ENCODE measurements at places on chromosomes 6 and 20.
A peak's percentile ranks its signal among the peaks of the same experiment; 100 is the strongest.

GRCh38 chr6:148240861-148241477 lies 101.7 kb upstream of the SASH1 start:
- no peak for DNase-seq

- DNase-seq, result no peak
These were observed 200.1 kb downstream of the BMP7 start for GRCh38 chr20:57066126-57066900.

- DNase-seq, result no peak
These were observed 194.9 kb downstream of the GPX5 start for GRCh38 chr6:28720357-28721231.

DNA sequence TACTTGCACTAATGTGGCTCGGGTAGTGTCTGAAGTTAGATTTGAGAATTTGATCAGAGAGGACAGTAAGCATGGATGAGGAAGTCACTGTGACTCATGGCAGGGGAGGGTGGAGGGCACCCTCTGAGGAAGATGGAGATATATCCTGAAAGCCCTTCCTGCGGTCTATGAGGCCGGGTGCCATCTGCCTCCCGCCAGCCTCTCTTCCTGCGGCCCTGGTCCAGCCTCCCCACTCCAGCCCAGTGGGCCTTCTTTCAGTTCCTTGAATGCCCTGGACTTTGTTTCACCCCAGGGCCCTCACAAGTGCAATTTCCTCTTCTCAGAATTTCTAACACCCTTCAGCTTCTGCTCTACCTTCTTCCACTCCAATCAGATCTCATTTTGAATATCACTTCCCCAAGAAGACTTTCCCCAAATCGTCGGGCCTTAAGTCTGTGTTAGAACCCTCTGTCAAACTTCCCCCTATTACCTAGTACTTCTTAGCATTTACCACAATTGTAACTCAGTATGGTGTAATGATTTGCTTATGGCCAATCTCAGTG lies 20.2 kb upstream of the TNFAIP3 start:
- peak; percentile 45 for DNase-seq

GRCh38 chr6:164166996-164167395 lies 752.5 kb downstream of the QKI start:
- DNase-seq, result no peak

DNA sequence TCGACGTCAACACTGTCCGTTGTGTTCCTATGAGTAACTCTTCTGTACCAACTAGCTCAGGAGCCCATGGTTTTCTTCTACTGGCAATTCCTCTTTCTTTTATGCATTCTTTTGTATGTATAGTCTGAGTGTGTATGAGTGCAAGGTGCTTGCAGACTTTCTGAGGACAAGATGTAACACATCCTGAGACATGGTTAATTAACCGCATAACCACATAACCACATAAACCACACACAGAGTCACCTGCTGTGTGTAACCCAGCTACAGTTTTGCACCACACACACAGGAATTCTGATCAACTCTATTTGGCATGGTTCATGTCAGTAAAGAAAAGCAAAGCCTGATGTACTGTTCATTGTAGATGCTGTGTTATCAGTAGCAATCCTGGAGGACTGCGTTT lies 98.6 kb downstream of the DACT2 start:
- DNase-seq, result no peak

DNA sequence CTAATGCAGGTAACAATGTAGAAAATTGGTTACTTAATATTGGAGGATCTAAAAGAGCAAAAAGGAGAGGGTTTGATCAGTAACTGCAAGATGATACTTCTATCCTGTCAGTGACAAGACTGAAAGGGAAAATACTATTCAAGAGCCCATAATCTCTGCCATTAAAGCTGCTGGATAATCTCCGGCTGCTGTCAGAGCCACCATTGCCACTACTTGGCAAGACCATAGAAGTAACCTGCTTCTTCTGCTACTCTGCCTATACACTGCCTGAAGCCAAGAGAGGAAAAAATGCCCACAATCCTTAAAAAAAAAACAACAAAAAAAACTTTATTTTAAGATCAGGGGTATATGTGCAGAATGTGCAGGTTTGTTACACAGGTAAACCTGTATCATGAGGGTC lies 386.5 kb upstream of the ID4 start:
- no peak for DNase-seq

DNA sequence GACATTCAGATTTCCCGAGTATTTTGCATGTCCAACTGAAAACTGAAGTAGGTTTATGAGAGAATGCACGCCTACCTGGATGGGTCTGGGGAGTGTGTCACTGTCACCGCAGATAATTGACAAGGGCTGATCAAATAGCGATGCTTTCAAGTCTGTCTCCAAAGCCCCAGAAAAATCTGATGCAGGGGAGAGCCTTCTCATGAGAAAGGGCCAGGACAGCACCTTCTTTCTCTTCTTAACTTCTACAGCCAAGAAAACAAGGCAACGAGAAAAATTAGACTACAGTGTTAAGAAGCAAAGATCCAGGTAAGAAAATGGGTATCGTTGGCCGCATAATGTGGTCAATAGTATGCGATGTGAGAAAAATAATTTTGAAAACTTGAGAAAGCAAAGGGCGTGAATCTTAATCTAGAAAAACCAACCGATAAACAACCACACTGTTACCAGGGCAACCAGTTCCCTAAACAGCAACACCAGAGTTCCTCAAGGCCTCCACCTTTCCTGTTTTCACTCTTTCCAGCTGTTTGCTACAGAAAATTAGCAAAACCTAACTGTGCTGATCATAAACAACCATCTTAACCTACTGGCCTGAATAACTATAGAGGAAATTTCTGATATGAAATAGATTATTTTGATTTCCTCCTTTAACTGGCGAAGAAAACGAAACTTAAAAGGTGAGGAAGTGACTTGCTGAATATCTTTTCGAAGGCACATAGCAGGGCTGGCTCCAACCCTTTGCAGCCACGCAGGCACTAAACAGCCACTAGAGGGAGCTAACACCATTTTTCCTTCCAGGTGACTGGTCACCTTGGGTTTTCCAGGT lies 2.6 kb downstream of the TAGAP start:
- peak; percentile 94 for DNase-seq

- DNase-seq, result peak; percentile 10
These were observed 79.0 kb upstream of the RGS17 start for GRCh38 chr6:153210083-153210482.

DNA sequence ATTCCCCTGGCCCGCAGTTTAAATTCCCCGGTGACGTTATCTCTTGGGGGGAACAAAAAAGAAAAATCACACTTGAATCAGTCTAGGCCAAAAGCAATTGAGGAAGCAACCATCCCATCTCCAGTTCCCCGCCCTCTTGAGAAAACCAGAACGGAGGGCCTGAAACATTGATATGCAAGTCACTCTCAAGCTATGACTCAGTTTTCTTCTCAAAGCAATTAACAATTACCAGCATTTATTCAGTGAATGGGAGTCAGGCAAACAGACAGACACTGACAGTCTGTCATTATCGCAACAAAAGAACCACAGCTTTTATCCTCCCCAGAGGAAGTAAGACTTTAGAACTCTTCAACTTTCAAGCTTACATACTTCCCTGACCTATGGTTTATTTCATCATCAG lies 100.9 kb downstream of the OPRM1 start:
- DNase-seq, result peak; percentile 21

- DNase-seq, result no peak
These were observed 184.9 kb upstream of the TENT5A start for GRCh38 chr6:81937296-81937937.

DNA sequence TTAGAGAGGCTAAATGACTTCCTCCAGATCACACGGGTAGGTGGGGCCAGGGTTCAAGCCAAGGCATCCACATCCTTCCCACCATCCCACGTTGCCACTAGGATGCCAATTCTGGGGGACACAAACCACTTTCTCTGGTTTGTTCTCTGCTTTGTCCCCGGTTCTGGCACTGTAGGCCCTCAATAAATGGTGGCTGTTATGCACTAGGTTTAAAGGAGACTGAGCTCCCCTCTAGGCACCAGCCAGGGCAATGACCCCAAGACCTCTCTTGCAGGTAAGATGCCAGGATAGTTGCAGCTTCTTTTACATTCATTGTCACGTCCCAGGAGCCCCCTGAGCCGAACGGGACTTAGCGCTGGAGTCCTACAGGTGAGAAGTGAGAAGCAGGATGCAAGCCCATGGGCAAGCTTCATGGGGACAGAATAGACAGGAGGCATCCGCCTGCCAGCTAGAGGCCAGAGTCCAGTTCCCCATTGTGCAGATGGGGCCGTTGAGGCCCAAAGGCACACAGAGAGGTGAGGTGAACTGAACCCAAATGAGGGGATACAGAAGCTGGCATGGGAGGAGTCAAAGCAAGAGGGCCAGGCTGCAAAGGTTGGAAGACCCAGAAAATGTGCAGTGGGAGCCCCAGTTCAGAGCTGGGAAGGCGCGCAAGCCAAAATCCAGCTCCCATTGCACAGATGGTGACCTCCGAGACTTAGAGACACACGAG lies 677 bp downstream of the PXMP4 start:
- DNase-seq, result no peak

GRCh38 chr6:140828856-140829255 lies 1303.9 kb upstream of the GJE1 start:
- DNase-seq, result no peak

GRCh38 chr6:13427801-13428582 lies 59.4 kb downstream of the GFOD1 start:
- DNase-seq, result peak; percentile 77

DNA sequence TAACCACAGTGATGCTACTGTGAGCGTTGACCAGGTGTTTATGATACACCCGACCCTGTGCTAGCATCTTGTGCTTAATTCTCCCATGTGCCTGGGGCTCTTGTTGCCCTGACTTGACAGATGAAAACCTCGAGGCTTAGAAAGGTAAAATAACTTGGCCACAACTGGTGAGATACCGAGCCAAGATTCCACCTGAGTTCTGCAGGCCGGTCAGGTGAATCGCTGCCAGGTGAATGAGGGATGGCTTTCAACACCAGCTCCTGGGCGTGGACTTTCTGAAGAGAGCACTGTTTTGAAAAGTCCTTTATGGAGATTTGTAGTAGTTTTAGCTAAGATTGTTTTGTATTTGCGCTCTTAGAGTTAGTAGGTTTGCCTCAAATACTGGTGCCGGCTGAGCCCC lies 12.2 kb upstream of the ZNF831 start:
- DNase-seq, result no peak

DNA sequence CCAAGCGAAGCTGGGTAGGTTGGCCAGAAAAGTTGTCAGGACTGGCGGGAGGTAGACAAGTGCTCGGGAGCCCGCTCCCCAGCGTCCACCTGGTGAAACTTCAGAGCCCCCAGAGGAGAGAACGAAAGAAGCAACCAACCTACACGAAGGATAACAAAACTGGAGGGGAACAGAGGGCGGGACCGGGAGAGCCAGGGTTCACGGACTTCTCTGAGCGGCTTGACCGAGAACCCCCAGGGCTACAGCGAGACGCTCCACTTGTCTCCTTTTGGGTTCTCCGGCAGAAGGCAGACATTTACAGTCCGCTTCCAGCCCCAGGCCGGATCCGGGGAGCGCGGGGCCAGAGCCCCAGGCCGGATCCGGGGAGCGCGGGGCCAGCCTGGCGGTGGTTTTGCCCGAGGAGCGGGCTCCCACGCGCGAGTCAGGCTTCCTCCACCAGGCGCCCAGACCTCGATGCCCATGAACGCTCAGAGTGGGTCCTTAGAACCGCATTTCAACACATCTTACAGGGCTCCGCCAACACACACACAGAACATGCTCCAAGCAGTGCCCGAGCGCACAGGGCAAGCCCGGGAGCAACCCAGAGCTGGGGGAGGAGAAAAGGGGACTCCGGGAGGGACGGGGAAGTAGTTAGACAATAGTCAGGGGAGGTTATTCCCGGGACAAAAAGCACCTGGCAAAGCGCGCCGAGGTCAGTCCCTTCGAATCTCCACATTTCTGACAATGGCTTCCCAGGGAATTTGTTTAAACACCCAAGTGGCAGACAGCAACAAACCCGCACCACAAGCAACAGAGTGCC lies 1.1 kb downstream of the PTPRK start:
- peak; percentile 23 for DNase-seq

GRCh38 chr6:43517505-43518357 lies 842 bp downstream of the POLR1C start:
- DNase-seq, result no peak

- no peak for DNase-seq
These were observed 11.1 kb upstream of the SCGN start for GRCh38 chr6:25640891-25641290.

DNA sequence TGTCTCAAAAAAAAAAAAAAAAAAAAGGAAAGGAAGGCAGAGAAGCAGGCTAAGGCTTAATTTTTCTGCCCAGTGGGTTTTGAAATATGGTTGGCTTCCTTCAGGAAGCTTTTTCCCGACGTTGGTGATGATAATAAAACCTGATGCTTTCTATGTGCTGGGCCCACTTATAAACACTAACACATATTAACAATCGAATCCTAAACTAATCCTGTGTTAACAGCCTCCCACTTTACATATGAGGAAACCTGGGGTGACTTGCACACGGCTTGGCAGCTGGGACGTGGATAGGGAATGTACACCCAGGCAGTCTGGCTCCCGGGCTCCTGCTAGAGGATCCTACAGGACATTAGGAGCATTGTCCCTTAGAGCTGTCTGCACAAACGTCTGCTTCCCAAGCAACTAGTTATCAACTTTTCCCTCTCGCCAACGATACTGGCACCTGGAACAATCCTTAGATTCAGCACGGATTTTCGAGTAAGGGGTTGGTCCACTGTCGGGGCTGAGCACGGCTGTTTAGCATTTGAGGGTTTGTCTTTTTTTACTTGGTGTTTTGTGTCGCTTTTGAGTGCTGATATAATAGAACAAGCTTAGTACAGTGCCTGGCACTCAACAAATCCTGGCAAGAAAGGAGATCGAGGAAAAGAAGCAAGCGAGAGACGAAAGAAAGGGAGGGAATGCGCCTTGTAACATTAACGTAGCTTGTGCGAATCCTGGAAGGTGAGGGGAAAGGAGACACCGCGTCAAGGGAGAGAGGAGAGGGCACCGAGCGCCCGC lies 622 bp upstream of the KIZ start:
- DNase-seq, result no peak

DNA sequence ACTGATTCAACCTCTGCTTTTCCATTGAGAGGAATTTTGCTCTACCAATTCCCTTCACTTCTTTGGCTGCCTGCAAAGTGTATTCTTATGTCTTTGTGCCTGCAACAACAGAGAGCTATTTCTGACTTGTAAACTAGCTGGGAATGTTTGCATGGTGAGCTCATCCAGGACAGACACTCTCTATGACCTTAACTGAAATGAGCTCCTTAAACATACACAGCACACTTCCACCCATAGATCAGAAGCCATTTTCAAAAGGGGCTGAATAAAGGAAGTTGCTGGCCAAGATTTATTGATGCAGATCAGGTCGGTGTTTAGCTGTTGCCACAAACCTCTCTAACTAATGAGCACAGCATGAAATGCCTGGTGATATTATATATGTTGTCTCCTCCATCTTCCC lies 377.7 kb downstream of the BTBD9 start:
- no peak for DNase-seq

- no peak for DNase-seq
These were observed 18.9 kb downstream of the PERP start for GRCh38 chr6:138088326-138088762.

All from CD4-positive, alpha-beta T cell treated with Interleukin-17A for 1 hour (primary cell).